Lower lobe of right lung (tissue), 2 donors: ENCODE measurements at places on chromosomes 11 and 22.
A peak's percentile ranks its signal among the peaks of the same experiment; 100 is the strongest.

DNA sequence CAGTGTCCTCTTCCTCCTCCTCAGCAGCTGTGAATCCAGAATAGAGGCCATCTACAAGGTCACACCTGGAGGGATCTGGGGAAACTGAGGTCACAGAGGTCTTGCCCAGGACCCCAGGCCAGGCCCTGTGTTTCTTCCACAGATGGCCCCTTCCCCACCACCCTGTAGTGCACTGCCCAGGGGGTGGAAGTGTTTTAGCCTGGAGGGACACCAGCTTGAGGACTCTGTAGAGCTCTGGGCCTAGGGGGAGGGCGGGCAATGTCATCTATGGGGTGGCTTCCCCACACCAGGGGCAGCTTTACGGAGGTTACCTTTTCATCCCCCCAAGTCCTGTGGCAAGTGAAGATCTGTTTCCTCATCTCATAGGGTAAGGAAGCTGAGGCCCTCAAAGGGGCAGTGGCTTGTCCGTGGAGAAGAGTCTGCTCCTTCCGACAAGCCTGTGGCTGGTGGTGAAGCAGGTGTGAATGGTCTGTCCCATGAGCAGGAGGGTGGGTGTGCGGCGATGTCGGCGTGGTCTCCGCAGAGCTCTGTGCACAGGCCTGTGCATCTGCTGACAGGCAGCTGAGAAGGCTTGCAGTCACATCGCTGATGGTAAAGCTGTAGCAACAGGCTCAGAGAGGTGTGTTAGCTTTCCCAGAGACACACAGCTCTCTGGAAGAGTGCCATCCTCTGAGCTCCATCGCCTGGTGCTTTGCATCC lies 74.1 kb upstream of the WNT7B start:
- peak; percentile 46 for DNase-seq

GRCh38 chr11:48307760-48308386 lies 1.9 kb downstream of the OR4S1 start:
- no peak for DNase-seq

DNA sequence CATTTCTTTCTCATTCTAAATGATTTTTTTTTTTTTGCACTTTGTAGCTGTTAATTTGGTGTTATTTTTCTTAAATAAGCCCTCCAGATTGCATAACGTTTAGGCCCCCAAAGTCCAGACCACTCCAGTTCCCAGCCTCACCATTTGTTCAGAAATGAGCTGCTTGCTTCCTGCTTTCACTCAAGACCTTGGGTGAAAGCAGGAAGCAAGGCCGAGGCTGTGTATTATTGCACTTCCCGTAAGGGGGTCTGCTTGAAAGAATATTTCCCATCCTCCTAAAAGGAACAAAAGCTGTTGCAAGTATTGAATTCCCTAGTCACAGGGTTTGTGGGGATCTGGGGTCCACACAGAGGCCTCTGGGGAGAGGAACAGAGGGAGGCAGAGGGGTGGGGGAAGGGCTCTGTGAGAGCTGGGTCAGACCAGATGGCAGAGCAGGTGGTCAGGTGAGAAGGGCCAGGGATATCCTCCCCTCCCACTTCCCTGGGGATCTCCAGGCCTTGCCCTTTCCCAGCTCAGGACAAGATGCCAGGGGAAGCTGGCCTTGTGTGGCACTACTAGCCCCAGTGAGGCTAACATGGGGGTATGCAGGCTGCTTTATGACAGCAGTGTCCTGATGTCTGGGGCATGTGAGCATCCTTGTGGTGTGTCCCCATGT lies 51.6 kb upstream of the MYEOV start:
- DNase-seq: no peak

DNA sequence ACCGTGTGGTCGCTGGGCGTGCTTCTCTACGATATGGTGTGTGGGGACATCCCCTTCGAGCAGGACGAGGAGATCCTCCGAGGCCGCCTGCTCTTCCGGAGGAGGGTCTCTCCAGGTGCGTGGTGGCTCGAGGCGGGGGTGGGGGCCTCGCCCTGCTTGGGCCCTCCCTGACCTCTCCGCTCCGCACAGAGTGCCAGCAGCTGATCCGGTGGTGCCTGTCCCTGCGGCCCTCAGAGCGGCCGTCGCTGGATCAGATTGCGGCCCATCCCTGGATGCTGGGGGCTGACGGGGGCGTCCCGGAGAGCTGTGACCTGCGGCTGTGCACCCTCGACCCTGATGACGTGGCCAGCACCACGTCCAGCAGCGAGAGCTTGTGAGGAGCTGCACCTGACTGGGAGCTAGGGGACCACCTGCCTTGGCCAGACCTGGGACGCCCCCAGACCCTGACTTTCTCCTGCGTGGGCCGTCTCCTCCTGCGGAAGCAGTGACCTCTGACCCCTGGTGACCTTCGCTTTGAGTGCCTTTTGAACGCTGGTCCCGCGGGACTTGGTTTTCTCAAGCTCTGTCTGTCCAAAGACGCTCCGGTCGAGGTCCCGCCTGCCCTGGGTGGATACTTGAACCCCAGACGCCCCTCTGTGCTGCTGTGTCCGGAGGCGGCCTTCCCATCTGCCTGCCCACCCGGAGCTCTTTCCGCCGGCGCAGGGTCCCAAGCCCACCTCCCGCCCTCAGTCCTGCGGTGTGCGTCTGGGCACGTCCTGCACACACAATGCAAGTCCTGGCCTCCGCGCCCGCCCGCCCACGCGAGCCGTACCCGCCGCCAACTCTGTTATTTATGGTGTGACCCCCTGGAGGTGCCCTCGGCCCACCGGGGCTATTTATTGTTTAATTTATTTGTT lies 2.4 kb downstream of the PIM3 start:
- peak; percentile 55 for DNase-seq

DNA sequence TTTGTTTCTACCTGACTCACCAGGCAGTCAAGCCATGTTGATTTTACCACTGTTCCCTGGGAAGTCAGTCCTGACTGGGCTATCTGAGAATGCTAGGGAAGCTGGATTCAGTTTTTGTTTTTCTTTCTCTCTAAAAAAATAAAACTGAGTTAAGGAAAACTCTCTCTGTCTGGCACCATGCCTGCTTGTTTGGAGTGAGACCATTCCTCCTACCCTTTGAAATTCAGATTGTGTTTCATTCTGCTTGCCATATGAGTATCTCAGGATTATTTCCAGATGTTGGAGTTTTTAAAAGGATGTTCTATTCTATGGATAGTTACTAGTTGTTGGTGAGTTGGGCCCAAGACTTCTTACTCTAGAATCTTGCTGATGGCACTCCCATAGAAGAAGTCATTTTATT lies 1917.0 kb downstream of the LRRC4C start:
- no peak for DNase-seq
